ENCODE measurements at places on chromosomes 6 and 20. TPM values are rescaled to one million over a fixed set of nuclear protein-coding genes. Genes with fewer than 3 reads are reported as not detected.

DNA sequence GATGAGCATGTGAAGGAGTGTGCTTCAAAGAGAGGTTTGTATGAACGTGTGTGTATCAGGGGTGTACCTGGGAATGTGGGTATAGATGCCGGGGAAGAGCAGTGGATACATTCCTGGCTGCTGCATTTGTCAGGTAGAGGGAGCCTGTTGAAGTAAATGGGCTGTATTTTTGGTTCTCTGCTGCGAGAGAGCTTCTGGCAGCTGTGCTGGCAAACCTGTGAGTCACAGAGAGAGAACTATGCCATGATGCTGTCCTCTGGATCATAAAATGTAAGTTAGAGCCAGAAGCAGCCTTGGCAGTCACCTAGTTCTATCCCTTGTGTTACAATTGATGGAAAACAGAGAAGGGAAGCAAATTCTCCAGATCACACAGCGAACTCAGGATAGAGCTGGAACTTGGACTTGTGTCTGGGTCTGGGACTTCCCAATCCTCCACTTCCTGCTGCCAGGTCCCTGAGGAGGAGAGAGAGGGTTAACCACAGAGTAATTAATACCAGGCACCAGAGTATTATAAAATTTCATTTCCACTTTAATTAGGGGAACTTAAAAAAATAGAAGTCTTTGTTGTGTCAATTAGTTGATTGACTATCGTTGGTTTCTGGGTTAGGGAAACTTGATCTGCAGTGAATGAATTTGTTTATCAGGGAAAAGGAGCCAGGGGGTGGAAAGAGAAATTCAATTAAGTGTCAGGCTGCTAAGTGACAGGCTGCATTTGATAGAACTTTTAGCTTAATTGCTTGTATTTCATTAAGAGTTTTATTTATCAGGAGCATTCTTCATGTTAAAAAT is 41.1 kb upstream of the GTSF1L start:
- DNase-seq, result peak; percentile 61

GRCh38 chr6:108987156-108987555 is 107.5 kb downstream of the SESN1 start:
- DNase-seq, result no peak

- DNase-seq, result peak; percentile 39
Measured at GRCh38 chr6:1986454-1987243, 258.8 kb downstream of the GMDS start.

- no peak for DNase-seq
Measured at GRCh38 chr6:96124778-96125177, 109.0 kb downstream of the FUT9 start.

- no peak for DNase-seq
Measured at GRCh38 chr20:24914388-24915241, 34.5 kb upstream of the CST7 start.

- no peak for DNase-seq
Measured at GRCh38 chr6:134020071-134020470, 32.4 kb downstream of the SLC2A12 start.

GRCh38 chr20:50318710-50319109 is 128.1 kb downstream of the CEBPB start:
- no peak for DNase-seq

Gene LY86
- not detected for polyA plus RNA-seq

Gene EDN1
- 10.1 TPM for polyA plus RNA-seq
